Non-pigmented ciliary epithelial cell (primary cell): ENCODE measurements at places on chromosomes 7 and 10.

DNA sequence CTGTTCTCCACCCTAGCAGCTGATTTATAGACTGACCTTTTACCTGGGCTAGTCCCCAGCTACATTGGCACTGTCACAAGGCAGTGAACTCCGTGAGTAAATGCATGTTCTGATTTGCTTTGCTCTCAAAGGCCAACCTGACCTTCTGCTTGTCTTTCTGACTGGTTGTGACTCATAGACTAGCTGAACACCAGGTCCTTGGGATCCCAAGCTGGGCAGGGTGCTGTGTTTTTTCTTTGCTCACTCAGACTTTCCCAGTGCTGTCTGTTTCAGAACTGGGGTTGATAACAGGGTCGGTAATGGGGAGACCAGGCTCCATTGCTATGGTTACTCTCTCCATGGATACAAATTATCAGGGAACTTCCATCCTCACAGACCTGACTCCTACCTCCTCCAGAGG is 35.0 kb downstream of the EVX1 start:
- no peak for DNase-seq

GRCh38 chr10:110711382-110711781 is 67.2 kb downstream of the RBM20 start:
- DNase-seq = no peak

GRCh38 chr7:123867225-123867624 is 22.3 kb downstream of the HYAL4 start:
- no peak for DNase-seq

DNA sequence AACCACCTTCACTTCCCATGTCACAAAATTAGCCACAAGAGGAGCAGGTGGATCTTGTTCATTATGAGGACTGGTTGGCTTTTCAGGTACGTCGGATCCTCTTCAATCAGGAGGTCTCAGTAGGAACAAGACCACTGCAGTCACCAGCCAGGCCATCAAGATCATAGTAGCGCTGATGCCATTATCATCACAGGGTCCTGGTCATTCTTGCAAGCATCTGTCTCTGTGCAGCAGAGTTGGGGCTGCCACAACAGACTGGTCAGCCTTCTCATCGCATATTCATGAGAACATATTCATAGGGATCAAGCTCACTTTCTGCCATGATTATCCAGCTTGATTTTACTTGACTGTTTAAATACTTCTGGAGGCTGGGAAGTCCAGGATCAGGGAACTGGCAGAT is 67.1 kb downstream of the ADCYAP1R1 start:
- no peak for DNase-seq

DNA sequence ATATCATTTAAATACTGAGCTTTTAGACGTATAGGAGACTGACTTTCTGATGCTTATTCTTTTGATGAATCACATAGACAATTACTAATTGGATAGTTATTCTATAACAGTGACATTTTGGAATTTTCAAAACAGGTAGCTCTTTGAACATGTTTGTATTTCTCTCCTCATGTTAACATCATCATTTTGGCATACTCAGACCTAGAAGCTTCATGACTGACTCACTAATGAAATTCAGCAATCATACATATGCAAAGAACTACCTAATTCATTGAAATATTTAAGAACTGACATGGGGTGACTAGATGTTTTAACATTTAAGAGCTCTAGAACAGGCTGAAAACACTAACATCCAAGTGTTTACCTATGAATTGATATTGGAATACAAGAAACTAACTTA is 192.3 kb downstream of the VTI1A start:
- DNase-seq = no peak

GRCh38 chr10:132310701-132311337 is 3.1 kb upstream of the STK32C start:
- DNase-seq = no peak

- DNase-seq = no peak
These were observed 107.4 kb downstream of the ETV1 start for GRCh38 chr7:13882051-13882450.

- no peak for DNase-seq
These were observed 679.3 kb upstream of the IGFBP3 start for GRCh38 chr7:46600340-46600739.

GRCh38 chr10:86167762-86168128 is 198.8 kb downstream of the GRID1 start:
- DNase-seq = no peak

GRCh38 chr10:28842321-28842720 is 165.0 kb downstream of the BAMBI start:
- DNase-seq = peak; percentile 64

- no peak for DNase-seq
These were observed 21.1 kb upstream of the MAP3K8 start for GRCh38 chr10:30412901-30413300.

GRCh38 chr10:62732841-62733653 is 71.5 kb upstream of the ADO start:
- DNase-seq = peak; percentile 40

GRCh38 chr7:102321351-102322201 is 34.7 kb downstream of the SPDYE6 start:
- no peak for DNase-seq

DNA sequence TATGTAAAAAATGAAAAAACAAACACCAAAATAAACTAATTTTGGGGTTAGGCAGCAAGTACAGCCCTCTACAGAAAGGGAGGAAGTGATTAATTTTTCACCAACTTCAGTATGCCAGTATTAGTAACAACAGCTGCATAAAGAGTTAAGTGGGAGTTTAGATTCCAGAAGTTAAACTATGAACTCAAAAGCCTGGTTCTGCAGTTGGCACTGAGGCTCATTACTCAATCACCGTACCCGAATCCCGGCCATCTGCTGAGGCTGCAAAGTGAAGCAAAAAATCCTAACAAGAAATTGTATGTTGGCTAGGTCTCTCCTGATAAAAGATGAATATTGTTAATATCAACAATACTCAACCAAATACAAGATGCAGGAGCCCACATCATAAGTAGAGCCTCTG is 4.0 kb downstream of the NUDT5 start:
- no peak for DNase-seq

DNA sequence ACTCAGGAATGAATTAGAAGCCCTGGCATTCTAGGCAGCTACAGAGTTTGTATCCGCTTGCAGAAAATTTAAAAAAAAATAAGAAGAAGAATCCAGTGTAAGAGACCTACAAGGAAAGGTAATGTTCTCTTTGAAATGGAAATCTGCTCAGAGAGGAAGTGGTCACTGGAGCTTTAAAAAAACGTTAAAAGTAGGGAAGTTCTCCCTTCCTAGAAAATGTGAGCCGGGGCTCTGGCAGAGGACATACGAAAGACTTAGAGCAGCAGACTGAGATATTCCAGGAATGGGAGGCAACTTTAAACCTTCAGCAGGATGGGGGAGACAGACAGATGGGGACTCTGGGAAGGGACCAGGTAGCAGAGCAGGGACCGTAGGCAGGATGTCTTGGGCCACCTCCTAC is 149.4 kb upstream of the NPS start:
- no peak for DNase-seq

DNA sequence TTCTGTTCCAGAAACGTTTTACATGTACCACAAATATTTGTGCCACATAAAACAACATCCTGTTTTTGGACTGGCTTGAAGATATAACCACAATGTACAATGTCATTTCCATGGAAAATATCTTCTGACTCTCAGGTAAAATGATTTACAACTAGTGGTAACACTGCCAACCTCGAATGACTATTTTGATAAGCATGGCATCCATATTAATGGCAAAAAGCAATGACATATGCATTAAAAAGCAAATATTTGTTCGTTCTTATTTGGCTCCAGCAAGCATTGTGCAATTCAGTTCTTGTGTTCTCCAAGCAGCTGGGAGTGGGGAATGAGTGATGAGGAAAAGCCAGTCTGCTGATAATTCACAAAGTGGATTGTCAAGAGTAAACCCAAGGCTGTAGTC is 289.0 kb downstream of the PLXDC2 start:
- DNase-seq = no peak

GRCh38 chr7:82410461-82410860 is 33.1 kb downstream of the CACNA2D1 start:
- no peak for DNase-seq
